ENCODE measurements at places on chromosomes 5 and 9.
A peak's percentile ranks its signal among the peaks of the same experiment; 100 is the strongest.

DNA sequence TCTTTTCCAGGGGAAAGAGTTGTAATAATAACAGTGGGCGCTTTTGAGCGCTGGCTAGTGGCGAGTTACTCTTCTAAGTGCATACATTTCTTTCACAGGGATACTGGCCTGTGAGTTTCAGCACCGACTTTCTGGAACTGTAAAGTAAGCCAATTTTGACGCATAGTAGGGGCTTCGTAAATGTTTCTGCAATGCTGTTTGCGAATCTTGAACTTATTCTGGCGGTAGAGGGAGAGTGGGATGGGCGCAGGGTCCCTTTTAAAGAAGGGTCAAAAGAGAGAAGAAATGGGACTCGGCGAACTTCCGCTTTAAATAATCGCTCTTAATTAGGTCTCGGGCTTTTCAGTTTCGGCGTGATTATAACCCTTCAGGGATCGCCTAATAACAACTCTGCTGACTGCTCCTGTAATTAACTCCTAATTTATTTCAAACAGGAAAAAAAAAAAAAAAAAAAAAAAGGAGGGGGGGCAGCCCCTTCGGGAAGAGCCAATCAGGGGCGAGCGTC lies 351 bp upstream of the MSX2 start:
- DNase-seq: no peak

- no peak for DNase-seq
These were observed 6.8 kb upstream of the TIFAB start for GRCh38 chr5:135458921-135459331.

- no peak for DNase-seq
These were observed 11.5 kb upstream of the STK32A start for GRCh38 chr5:147223343-147223742.

GRCh38 chr5:134365604-134366003 lies 1.4 kb downstream of the CDKL3 start:
- DNase-seq: no peak

DNA sequence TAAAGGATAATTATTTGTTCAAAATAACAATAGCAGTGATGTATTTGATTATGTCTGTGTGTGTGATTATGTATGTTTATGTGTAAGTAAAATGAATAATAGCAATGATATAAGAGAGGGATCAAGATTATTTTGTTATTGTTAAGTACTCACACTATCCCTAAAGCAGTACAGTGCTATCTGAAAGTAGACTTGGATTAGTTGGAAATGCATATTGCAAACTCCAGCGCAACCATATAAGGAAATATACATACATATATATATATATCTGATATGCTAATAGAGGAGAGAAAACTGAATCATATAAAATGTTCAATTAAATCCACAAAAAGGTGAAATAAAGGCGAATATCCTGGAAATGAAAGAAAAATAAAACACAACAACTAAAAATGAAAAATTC lies 268.4 kb downstream of the HINT1 start:
- no peak for DNase-seq

DNA sequence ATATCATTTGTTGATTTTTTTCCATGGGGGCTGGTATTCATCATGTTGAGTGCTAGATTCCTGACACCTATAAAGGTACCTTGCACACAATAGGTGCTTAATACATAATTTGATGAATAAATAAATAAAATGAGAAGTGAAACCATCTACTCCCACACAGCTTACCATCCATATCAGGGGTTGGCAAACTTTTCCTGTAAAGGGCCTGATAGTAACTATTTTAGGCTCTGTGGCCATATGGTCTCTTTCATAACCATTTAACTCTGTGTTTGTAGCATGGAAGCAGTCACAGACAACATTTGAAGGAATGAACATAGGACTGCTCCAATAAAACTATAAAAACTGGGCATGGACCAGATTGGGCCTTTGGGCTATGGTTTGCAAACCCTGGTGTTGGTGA lies 100.3 kb downstream of the GCNT1 start:
- DNase-seq: no peak

DNA sequence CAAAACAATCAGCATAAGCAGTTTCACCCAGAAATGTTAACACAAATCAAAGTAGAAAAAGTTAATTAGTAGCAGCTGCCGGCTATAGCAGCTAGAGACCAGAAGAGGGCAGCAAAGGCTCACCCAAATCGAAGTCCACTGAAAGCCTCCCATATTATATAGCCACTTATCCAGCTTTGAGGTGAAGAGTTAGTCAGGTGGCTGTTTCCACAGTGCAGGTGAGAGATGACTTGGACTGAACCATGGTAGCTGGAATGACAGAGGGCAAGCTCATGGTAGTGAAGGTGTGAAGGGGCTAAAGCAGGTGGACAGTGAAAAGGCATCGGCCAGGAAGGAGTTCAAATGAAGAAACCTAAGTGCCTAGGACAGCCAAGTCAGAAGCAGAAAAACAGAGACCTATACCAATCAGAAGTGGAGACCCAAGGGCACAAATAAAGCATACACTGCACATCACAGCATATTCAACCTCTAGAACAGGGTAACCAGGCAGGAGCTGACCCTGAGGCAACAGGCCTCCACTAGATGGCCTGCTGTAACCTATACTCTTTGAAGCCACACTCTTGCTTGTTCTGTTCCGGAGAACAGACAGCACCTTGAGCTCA lies 7.2 kb upstream of the RNF38 start:
- peak; percentile 71 for DNase-seq

DNA sequence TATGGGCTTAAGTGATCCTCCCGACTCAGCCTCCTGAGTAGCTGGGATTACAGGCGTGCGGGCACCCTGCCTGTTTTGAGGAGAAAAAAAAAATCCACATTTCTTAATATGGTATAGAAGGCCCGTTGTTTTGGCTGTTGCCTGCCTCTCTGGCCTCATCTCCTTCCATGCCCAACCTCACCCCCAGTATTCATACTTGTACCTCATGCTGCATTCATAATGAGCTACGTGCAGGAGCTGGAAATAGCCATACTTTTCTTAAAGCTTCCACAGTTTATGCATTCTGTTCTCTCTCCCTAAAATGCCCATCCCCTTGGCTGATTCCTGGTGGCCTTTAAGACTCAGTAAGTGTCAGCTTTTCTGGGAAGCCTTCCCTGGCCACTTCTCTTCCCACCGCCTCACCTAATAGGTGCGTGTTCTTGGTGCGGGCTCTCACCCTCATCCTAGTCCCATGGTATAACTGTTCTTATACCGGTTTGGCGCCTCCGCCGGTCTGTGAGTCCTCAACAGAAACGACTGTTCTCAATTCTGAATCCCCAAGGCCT lies 2.1 kb upstream of the TPM2 start:
- DNase-seq: no peak

DNA sequence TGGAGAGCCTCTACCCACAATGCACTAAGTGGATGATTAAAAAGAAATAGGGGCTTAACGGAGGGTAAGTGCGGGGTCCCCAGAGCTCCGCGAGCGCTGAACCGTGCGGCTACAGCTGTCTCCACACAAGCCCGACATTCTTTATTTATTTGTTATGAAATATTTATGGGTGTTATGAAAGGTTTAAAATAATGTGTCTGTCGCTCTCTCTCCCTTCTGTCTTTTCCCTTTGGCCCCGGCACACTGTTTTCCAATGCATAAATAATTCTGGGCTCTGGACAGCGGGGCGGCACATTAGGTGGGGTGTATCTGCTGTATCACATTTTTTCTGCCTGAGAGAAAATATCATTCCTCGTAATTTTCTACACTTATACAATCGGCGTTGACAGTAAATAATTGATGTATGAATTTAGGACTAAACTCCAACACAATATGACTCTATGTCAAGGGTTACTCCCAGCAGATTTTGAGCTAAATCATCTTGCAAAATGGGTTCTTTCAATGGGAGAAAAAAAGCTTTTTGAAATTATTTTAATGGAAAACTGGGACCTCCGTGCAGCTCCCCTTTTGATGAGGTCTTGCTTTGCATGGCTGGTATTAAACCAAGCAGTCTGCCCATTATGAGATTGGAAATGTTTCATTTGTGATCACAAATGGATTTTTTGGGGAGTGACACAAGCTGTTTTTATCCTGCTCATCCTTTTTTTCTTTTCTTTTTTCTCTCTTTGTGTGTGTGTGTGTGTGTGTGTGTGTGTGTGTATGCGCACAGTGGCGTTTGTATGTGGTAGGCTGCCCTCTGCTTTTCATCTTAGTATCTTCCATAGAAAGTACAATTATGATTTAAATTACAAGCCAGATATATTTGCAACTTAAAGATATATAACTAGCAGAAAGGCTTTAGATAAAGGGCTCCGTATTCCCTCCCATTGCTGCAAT lies 370.6 kb upstream of the IRX4 start:
- no peak for DNase-seq

GRCh38 chr9:133759946-133760345 lies 21.8 kb upstream of the SARDH start:
- no peak for DNase-seq

DNA sequence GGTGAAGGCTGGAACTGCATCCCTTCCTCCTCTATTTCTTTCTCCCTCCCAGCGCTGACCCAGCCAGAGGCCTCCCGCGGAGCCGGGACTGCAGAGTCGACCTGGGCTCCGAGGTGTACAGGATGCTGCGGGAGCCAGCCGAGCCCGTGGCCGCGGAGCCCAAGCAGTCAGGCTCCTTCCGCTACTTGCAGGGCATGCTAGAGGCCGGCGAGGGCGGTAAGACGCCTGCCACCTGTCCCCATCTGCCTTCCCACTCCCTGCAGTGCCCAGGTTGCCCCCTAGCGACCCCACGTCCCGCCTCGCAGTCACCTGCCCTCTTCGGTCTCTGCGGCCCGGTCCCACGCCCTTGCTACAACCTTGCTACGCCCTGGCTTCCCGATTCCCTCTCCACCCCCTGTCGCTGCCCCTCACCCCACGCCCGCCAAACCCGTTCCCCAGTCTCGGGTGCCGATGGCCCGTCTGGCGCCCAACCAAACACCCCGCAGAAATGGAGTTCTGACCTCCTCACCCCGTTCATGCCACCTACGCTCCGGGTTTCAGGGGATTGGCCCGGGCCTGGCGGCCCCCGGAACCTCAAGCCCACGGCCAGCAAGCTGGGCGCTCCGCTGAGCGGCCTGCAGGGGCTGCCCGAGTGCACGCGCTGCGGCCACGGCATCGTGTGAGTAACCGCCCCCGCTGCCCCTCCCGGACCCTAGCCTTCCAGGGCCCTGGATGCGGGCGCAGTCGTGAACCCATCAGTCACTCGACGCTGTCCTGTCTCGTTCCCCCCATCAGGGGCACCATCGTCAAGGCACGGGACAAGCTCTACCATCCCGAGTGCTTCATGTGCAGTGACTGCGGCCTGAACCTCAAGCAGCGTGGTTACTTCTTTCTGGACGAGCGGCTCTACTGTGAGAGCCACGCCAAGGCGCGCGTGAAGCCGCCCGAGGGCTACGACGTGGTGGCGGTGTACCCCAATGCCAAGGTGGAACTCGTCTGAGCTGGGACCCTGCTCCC lies 14.1 kb downstream of the PDLIM4 start:
- DNase-seq: no peak

DNA sequence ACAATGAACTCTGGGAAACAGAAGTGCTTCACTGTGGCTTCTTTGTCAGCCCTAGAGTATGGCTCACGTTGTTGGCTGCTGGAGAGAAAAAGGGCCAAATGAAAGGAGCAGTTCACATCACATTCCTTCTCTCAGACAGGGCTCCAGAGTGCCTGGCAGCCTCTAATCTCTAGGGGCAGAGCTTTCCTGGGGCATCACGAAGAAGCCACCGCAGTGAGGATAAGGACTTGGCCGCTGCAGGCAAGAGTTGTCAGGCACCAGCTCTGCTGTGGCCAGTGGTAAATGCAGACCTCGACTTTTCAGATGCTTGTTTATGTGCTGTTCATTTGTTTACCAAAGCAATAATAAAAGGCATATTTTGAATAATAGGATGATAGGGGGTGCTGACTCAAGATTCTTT lies 227.2 kb downstream of the ICE1 start:
- DNase-seq: no peak

DNA sequence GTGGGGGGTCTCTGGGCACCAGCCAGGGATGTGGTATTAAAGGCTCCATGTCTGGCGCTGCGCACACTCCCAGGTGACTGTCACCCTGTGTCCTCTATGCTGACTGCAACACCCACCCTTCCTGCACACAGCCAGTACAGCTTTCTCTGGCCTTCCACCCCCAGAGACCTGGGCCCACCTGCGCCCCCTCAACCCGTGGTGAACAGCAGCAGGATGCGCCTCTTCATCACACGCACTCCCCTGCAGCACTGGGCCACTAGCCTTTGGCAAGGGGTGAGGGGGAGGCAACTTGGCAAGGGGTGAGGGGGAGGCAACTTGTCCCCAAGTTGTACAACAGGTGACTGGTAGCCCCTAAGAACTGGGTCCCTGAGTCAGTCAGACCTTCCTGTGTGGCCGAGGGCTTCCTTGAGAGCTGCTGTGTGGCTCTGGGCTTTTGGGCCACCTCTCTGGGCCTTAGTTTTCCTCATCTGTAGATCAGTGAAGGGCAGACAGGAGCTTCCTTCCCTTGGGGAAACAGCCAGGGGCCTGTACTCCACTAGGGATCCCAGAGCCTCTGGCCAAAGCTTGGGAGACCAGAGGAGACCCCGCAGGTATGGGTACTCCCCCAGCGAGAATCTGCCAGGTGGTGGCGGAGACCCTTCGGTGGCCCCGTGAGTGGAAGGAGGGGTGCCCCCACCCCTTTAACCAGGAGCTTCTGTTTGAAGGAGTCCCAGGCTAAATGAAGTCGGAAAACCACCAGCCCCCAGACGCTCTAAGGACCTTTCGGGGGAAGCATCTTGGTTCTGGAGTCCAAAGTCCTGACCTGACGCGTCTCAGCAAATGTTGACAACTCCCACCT lies 4.5 kb downstream of the CRAT start:
- DNase-seq: no peak

DNA sequence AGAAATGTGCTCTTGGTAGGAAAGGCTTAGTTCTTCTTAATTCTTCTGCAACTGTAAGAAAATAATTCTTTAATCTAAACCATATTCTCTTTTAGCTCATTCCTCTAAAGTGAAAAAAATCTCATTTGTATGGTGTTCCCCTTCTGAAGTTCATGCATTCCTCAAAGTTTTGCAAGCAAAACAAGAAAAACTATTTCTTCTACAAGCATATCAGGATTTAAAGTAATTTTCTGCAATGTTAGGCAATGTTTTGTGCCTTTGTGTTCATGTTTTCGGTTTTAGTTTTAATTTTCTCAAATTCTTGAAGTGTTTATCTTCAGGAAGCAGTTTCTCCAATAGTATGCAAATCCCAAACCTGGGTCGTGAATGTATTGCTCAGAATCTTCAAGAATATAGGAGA lies 12.7 kb upstream of the GPR21 start:
- no peak for DNase-seq

GRCh38 chr5:143758750-143759149 lies 53.2 kb upstream of the HMHB1 start:
- DNase-seq: no peak

- DNase-seq: no peak
These were observed 111.9 kb downstream of the NTRK2 start for GRCh38 chr9:84781458-84781857.

GRCh38 chr5:93285461-93285860 lies 295.6 kb downstream of the NR2F1-AS1 start:
- no peak for DNase-seq

DNA sequence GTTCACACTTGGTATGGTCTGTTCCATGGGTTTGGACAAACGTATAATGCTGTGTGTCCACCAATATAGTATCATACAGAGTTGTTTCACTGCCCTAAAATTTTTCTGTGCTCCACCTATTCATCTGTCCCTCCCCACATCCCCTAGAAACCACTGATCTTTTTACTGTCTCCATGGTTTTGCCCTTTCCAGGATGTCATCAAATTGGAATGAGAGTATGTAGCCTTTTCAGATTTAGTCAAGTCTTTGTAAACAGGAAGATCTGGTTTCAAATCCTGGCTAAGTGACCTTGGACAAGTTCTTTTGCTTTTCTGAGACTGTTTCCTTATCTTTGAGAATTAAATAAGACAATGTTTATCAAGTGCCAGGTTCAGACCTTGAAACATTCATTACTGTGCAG lies 13.2 kb upstream of the LVRN start:
- no peak for DNase-seq

GRCh38 chr9:123235448-123235847 lies 32.9 kb downstream of the STRBP start:
- no peak for DNase-seq

Data from NCI-H1436 treated with DMSO at 0.1 percent for 48 hours (cell line).